ENCODE measurements at places on chromosomes 3 and 15.

DNA sequence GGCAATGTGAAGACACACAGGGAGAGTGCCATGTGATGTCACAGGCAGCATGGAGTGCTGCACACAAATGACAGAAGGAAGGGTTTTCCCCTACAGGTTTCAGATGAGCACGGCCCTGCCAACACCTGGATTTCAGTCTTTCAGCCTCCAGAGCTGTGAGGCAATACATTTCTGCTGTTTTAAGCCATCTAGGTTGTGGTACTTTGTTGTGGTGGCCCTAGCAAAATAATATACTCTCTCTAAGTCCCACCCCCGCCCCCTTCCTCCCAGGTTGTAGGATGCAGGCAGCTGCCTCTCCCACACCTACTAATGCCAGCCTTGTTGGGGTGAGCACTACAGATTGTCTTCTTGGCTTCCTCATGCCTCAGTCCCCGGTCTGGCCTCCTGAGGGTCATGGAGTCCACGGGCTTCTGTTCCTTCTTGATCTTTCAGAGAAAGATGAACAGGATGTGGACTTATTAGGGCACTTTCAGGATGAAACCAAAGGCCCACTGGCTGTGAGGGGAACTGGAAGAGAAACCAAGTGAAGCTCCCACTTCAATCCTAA, 180.0 kb downstream of the CD47 start:
- no peak for DNase-seq

DNA sequence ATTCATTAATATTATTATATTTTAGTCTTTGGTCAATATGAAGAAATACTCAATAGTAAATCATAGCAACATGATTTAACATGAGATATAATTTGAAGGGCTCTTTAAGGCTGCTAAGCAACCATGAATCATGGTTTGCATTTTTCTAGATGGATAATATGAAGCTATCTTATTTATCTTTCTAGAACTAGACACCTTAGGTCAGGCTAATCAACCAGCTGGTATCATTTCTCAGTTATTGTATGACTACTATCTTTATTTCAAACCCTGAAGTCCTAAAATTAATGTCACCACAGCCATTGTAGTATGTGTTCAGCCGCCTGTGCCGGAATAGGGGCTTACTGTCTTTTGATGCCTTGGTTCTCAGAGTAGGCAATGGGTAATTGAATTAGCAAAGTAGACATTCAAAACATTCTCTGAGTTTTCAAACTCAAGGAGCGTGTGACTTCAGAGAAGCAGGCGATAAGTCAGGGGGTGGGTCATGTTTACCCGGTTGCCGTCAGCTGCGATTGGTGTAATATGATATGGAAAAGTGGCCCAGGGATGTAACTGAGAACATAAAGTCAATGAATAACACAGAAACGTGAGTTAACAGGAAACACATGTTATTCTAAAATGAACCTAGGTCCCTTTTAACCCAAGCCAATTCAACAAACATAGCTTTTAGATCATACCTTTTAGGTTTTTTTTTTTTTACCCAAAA, 93.4 kb upstream of the CTDSPL start:
- no peak for DNase-seq

DNA sequence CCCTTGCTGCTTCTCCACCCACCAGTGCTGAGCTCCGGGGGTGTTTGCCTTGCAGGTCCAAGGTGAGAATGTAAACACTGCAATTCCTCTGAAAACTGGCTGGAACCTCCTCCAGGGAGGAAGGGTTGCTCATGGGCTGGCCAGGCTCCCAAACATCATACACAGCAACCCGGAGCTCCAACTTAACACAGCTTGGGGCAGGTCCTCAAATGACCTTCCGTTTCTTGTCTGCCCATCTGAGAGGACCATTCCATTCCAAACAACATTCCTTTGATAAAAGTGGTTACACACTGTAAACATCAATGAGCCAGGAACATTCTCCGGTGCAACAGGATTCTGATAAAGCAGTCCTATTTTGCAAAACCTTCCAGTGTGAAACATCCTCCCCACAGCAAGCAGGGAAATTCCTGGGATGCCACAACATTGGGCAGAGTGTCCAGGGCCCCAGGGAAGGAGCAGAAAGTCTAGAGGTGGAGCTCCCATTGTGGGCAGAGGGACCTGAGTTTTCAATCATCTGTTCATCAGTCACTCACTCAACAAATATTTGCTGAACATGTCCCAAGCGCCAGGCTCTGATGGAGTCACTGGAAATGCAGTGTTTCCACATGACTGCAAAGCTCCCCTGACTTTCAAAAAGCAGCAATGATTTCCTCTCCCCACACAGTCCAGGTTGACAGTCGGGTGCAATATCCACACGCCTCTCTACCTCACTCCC, 7.3 kb upstream of the HEG1 start:
- DNase-seq = no peak

DNA sequence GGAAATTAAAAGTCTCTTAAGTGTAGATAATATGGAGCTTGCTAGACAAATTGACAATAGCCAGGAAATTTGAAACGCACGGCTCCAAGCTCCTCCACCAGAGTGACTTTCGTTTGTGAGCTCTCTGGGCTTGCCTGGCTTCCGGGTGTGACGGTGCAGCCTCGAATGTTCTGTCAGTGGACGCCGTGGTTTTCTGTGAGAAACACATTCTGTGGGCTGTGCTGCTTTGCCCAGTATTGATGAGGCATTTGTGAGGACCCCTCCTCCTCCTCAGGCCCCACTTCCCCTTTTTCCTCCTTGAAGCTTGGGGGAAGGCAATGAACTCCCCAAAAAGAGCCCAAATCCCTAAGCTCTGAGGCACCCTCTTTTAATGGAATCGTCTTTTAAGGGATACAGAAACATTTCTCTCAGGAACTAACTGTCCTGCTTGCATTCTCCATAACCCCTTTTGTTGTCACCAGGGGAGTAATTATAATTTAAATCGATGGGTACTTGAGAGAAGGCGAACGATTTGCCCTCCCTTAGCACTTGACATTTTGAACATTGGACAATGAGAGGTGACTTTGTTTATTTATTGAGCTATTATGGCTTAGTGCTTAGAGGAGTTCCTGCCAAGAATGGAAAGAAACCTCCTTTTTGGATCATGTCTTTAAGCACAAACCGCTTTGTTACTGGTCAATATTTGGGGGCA, 40.8 kb downstream of the POLR2M start:
- no peak for DNase-seq

- no peak for DNase-seq
Observed at GRCh38 chr3:158792709-158793108, 9.1 kb upstream of the MFSD1 start.

DNA sequence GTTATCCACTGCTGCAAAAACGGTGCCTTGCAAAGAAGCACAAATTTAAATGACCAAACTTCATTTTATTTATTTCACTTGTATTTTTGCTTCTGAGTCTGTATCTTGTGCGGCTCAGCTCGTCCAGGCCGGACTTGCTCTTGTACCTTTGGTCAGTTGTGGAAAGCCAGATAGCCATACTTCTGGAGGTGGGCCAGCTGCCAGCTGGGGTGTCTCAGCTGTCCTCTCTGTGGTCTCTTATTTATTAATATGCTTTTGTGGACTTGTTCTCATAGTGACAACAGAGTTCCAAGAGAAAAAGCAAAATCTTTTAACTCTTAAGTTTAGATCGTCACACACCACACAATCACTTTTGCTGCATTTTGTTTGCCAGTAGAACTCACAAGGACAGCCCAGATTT, 87.7 kb downstream of the IL1RAP start:
- DNase-seq = no peak

GRCh38 chr3:188518835-188519452, 365.0 kb downstream of the LPP start:
- no peak for DNase-seq

DNA sequence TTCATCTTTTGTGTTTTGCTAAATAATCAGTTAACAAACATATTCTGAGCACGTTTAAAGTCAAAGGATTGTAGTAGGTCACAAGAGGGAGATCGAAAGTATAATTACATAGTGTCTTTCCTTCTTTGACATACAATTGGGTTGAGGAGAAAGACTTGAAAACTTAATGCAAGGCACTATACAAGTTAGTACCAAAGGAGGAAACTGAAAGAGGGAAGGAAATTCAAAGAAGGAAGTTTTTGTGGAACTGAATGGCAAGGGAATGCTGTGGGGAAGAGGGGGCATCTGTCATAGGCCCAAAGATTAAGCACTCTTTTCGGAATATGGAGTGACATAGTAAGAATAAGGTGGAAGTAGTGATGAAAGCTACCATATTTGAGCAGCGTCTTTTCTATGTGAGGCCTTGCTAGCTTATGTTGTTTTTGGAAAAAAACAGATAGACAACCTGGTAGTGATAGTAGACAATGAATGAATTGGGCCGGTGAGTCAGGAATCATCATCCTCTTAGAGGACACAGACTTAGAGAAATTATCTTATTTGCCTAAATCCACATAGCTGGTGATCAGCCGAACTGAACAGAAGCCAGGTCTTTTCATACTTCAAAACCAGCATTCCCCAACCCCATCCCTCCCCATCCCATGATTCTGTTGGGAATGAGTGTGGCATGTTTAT, 10.2 kb downstream of the MBNL1 start:
- no peak for DNase-seq

DNA sequence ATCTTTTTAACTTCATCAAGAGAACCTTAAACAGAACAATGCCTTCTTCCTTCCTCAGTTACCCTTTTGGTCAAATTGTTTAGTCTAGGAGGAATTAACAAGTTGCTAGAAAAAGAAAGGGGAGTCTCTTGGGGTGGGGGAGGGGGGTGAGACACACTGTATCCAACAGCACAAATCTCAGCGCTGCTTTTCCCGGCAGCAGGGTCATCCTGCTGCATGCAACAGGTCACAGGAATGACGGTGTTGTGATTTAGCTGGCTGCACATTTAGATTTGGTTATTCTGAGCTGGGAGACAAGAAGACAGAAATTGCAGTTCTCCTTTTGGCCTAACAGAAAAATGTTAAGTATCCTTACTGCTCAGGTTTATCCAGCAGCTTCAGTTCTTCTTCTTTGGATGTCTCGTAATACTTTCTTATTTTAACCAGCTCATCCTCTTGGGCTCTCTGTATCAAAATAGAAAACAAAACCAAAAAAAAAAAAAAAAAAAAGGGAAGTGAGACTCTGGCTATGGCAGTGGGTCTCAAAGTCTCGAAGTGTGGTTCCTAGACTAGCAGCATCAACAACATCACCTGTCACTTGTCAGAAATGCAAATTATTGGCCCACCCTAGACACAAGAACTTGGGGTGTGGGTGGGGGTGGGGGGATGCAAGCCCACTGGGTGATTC, 190.5 kb downstream of the GREM1 start:
- DNase-seq = no peak

DNA sequence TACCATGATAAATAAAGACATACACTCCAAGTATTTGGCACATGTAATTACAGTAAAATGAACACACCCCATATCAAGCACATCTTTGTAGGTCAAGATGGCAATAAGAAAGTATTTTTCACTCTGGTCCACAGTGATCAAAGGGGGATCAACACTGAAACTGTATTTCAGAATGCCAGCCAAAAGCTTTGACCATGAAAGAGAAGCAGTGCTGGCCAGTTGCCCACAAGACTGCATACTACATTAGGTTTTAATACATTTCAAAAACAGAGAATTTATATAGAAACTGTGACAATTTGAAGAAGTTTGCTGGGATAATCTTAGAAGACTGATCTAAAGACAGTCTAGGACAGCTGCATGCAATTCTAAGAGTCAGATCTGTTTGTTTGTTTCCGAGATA, 1035.3 kb downstream of the FHIT start:
- no peak for DNase-seq

- no peak for DNase-seq
Observed at GRCh38 chr3:57889807-57890206, 118.4 kb upstream of the FLNB start.

DNA sequence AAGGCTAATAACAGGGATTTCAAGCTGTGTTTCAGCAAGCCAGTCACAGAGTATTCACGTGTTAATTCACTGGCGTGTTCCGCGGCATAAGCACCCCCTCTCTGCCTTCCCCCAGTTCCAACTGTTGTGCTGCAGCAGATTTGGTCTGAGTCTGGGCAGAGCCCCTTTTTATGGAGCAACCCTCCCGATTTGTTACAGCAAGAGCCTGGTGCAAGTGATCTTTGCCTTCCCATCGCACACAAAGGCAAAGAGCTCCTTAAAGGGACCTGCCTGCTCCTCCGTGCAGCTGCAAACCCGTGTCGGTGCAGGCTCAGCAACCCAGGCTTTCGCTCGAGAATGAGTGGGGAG, 170.5 kb downstream of the KCNAB1 start:
- DNase-seq = no peak

- DNase-seq = no peak
Observed at GRCh38 chr3:196700801-196701200, 11.2 kb downstream of the CEP19 start.

- DNase-seq = no peak
Observed at GRCh38 chr3:132925256-132925930, 112.8 kb upstream of the TMEM108 start.

DNA sequence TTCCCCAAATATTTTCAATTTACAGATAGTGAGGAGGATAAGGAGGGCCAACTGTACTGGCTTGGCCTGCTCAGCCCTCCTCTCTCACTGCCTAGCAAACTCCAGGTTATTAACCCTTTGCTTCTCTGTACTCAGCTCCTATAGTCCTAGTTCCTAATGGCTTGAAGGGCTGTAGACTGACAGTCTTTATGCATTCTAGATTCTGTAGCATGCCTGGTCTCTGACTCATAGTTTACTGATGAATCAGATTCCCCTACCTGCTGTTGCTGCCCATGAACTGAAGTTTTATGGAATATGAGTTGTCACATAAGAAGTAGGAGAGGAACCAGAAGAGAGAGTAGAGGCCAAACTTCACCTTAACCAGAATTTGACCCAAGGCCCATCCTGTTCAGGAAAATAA, 27.1 kb upstream of the MAP3K13 start:
- no peak for DNase-seq

DNA sequence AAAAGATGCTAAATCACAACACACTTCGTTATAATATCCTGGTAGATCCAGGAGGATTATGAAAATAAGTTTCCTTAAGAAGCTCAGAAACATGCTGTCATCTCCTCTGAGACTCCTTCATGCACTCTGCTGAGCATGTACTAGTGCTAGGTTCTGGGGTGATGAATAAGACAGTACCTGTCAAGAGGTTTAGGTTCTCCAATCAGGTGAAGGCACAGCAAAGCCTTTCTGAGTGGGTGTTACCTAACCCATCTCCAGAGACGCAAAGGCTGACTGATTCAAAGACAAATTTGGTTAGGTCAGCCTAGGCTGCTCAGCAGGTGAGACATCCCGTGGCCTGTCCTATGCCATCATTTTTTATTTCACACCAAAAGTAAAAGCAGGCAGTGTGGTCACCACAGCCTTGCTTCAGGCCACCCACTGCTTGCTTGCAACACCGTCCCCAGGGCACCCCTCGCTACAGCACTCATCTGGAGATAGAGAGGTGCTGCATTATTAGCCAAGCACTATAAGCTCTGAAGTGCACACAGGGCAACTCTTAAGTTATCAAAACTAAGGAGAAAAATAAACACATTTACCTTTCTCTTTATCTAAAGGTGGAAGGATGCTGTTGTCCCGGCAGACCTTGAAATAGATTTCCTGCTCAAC, 117.2 kb downstream of the TJP1 start:
- no peak for DNase-seq

All from stimulated activated CD8-positive, alpha-beta memory T cell treated with anti-CD3 and anti-CD28 coated beads, Interleukin-7, amount 100 ng/mL, for 1 hour (primary cell).